Muscle of leg (tissue), 16 donors: ENCODE measurements at places on chromosomes 2 and 18. TPM values are rescaled to one million over a fixed set of nuclear protein-coding genes. Genes with fewer than 3 reads are reported as not detected.

B3GNT2 gene
- 9.8 TPM for total RNA-seq

LINC00305 gene
- not detected for total RNA-seq

GPR39 gene
- 0.09 TPM for total RNA-seq

COQ10B gene
- total RNA-seq = 11.6 TPM

MAP3K19 gene
- total RNA-seq = not detected

CD207 gene
- 0.13 TPM for total RNA-seq

ESPNL gene
- total RNA-seq = 2.9 TPM

ACVR1C gene
- total RNA-seq = 0.09 TPM

PDCD1 gene
- total RNA-seq = 0.04 TPM

CD28 gene
- total RNA-seq = 3.9 TPM

B3GNT7 gene
- 0.62 TPM for total RNA-seq

DNA sequence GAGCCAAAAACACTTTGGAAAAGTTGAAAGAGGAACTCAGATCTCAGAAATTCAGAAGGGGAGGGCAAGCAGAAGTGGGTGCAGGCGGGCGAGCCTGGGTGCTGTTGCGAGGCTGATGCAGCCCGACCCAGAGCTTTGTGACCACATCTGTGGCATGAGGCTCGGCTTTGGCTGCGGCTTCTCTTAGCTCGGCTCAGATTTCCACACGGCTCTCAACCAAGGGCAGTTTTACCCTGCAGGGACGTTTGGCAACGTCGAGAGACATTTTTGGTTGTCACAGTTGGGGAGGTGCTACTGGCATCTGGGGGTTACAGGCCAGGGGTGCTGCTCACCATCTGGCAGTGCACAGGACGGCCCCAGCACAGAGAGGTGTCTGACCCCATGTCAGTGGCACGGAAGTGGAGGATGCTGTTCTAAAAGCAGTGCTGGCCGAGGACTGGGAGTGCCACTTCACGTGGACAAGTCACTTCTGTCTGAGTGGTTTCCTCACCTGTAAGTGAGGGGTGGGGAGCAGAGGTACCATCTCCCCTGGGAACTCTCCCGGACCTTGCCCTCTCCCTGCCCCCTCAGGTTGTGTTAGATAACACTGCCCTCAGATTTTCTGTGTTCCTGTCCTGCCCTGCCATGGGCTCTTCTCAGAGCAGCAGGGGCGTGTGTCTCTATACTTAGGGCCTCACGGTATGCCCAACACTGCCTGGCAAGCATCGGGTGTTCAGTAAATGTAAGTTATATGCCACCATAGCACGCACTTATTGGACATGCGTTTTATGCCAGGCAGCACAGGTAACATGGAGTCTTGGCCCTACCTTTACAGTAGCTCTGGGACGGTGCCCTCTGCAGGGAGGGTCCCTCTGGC lies 48.7 kb upstream of the FAHD2A start:
- H3K4me3 ChIP-seq = no peak overlapping the region
- H3K4me1 ChIP-seq = peaks cover 7% of the 10 kb centered on the region
- H3K27ac ChIP-seq = no peak overlapping the region
- no peaks in the 10 kb centered on the region for H3K36me3 ChIP-seq
- no peak for DNase-seq

DNA sequence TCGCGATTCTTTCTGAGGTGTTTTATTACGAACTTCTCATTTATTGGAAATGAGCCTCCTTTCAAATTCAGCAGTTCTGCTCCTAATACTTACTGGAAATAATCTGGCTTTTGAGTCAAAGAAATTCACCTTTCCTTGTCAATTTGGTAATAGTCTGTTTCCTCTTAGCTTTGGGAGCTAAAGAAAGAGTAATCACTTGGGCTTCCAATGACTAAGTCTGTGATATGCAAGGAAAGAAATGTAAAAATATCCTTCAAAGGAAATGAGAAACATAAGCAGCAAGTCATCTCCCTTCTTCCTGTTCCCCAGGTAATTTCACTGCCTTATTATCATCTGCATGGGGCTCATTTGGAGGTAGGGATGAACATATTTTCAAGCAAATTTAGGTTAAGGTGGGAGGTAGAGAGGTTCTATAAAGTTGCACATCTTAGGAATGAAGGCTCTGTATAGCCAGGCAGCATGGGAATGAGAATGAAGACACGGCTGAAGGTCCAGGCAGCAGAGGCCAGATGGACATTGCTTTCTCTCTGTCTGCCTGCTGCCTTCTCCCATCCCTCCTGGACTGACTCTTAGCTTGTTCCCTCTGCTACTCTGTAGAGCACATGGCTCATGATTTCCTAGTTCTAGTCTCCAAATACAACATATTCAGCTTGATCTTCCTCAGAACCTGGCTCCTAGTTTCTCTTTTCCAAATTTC lies 1.0 kb downstream of the SPP2 start:
- no peak for DNase-seq
- no peak overlapping the region for H3K27ac ChIP-seq
- H3K4me1 ChIP-seq = no peaks in the 10 kb centered on the region
- no peaks in the 10 kb centered on the region for H3K36me3 ChIP-seq

DNA sequence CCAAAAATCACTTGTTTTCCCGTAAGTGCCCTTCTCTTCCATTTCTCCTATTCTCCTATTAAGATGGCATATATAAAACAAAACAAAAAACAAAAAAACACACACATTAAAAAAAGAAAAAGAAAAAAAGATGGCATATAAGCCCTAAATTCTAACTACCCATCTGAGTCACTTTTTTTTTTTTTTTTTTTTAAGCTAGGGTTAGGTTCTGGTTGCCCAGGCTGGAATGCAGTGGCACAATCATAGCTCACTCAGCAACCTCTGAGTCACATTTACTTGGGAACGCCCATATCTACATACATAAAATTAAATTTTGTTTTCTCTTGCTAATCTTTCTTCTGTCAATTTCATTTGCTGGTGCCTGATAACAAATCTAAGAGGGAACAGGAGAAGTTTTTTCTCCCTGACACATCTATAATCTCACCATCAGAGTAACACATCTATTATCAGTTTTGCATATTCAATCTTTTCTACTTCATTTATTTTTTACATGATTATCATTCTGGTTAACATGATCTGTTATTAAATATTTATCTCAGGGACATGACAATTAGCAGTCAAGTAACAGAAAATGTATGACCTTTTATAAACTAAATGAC lies 52.1 kb downstream of the EEF1B2 start:
- no peak for DNase-seq
- H3K4me1 ChIP-seq = no peaks in the 10 kb centered on the region
- H3K36me3 ChIP-seq = no peaks in the 10 kb centered on the region
- no peak overlapping the region for H3K4me3 ChIP-seq
- H3K27ac ChIP-seq = no peak overlapping the region

DNA sequence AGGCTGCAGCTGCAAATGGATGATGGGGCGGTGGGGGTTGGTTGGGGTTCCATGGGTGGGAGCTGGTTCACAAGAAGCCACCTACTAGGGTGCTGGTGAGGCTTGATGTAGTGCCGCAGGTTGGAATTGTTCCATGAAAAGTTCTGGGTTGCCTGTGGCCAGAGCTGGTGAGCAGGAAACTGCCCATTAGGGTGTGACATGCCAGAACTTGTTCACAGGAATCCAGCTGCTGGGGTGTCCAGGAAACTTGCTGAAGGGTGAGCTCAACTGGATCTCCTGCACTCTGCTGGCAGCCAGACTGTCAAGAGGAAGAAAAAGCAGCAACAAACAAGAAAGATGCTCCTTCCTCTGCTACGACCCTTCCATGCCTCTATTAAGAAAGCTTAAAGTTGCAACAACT lies 48.8 kb downstream of the MAP3K20 start:
- no peak for DNase-seq
- no peak overlapping the region for H3K4me3 ChIP-seq
- H3K4me1 ChIP-seq = no peaks in the 10 kb centered on the region
- H3K27me3 ChIP-seq = no peaks in the 10 kb centered on the region
- peaks cover 2% of the 10 kb centered on the region for H3K36me3 ChIP-seq

- no peaks in the 10 kb centered on the region for H3K27me3 ChIP-seq
- no peaks in the 10 kb centered on the region for H3K36me3 ChIP-seq
- H3K4me3 ChIP-seq = no peak overlapping the region
- no peak overlapping the region for H3K27ac ChIP-seq
- no peak for DNase-seq
- no peaks in the 10 kb centered on the region for H3K4me1 ChIP-seq
Observed at GRCh38 chr2:78908973-78909372, 116.5 kb upstream of the REG3G start.

- peaks cover 28% of the 10 kb centered on the region for H3K36me3 ChIP-seq
- no peaks in the 10 kb centered on the region for H3K27me3 ChIP-seq
- no peak for DNase-seq
- peaks cover 6% of the 10 kb centered on the region for H3K4me1 ChIP-seq
- no peak overlapping the region for H3K4me3 ChIP-seq
Observed at GRCh38 chr2:46963941-46964673, 48.5 kb upstream of the MCFD2 start.

DNA sequence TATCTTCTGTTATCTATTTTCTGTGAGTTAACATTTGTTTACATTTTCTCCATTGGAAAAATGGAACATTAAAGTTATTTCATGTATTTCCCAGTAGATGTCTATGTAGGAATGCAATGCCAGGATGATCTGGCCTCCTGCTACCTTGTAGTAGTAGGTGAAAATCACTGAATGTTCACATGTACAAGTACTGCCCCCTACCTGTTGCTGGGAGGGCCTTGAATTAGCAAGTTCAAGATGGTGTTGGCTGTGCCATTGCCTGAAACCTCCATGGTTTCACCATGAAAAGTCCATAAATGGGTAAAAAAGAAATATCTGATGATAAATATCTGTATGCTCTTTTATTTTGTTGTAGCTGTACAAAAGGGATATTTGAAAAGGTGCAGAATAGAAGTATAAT lies 30.7 kb downstream of the XRCC5 start:
- H3K36me3 ChIP-seq = peaks cover 72% of the 10 kb centered on the region
- H3K27me3 ChIP-seq = no peaks in the 10 kb centered on the region
- H3K27ac ChIP-seq = no peak overlapping the region

- no peaks in the 10 kb centered on the region for H3K27me3 ChIP-seq
- no peak for DNase-seq
- peaks cover 85% of the 10 kb centered on the region for H3K4me1 ChIP-seq
Observed at GRCh38 chr2:217919781-217920351, 82.9 kb downstream of the TNS1 start.

DNA sequence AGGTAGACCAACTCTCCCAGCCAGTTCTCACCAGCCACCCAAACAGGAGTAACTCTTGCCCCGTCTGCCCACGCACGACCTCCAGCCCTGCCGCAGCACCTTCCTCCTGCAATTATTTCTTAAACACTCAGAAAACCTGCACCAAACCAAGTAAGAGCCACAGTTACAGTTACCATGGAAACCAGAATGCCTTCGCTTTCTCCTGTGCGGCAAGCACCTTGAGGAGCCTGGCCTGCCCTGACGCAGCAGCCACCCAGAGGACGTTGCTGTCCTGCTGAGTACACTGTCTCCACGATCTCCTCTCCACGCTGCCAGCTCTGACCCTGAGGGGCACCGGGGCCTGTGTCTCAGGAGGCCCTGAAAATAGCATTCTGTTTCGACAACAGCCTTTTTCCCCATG lies 94.3 kb upstream of the SMIM21 start:
- H3K27me3 ChIP-seq = no peaks in the 10 kb centered on the region
- H3K4me3 ChIP-seq = no peak overlapping the region
- DNase-seq = no peak
- no peaks in the 10 kb centered on the region for H3K4me1 ChIP-seq

DNA sequence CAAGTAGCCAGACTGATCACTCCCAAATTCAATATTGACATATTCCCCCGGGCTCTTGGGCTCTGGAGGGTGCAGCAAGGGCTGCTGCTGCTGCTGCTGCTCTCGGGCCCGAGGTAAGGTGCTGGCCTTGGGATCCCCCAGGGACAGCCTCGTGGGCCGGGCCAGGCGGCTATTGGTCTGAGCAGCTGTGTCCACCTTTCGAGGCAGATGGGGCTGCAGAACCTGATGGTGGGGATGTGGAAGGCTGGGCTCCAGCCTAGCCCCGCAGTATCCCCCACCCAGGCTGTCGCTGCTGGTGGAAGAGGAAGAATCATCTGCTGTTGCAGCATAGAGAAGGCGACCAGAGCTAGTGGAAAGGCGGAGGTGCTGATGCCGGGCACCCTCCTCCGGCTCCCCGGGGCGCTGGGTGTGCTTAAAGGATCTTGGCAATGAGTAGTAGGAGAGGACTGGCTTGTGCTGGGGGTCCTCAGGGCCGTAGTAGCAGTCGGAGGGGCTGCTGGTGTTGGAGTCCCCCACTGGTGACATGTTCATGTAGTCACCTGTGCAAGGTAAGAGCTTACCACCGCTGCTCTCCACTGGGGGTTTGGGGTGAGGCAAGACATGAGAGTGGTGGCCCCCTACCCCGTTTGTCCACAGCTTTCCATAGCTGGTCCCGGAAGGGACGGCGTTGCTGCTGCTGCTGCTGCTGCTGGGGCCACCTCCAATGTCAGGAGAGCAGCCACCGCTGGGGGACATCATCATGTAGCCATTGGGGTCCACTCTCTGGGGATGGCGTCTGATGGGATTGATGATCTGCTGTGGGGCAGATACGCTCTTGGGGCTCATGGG lies 3.4 kb downstream of the IRS1 start:
- peaks cover 29% of the 10 kb centered on the region for H3K36me3 ChIP-seq
- H3K4me1 ChIP-seq = peaks cover 56% of the 10 kb centered on the region
- peak overlapping the region; percentile 29 for H3K4me3 ChIP-seq
- DNase-seq = no peak

DNA sequence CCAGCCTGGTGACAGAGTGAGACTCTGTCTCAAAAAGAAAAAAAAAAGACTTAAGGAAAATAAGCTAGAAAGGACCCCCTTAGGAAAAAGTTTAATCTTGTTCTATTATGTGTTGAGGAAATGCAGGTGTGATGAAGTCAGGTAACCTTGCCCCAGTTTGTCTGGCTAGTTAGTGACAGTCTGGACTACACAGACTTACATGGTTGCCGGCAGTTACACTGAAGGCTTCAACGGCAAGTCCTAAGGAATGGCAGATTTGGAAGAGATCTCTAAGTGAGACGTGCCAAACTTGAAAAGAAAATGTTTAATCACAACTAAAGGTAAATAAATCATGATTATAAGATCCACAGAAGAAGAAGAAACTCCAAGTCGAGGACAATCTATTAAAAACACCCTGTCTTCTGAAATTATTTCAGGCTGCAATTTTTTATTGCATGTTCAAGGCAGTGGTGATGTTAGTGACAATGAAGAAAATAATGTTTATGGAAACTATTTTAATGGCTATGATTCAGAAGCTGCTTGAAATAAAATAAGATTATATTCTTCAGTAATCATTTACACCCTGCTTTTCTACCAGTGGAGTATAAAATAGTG lies 84.2 kb downstream of the TTC27 start:
- no peak overlapping the region for H3K4me3 ChIP-seq
- peaks cover 2% of the 10 kb centered on the region for H3K36me3 ChIP-seq
- H3K27ac ChIP-seq = no peak overlapping the region
- no peaks in the 10 kb centered on the region for H3K27me3 ChIP-seq
- peak; percentile 20 for DNase-seq

GRCh38 chr2:183070942-183071844 lies 7.4 kb upstream of the DUSP19 start:
- H3K4me3 ChIP-seq = no peak overlapping the region
- no peaks in the 10 kb centered on the region for H3K36me3 ChIP-seq
- H3K27me3 ChIP-seq = peaks cover 4% of the 10 kb centered on the region

- peak overlapping the region; percentile 38 for H3K4me3 ChIP-seq
- no peaks in the 10 kb centered on the region for H3K36me3 ChIP-seq
- H3K27ac ChIP-seq = no peak overlapping the region
- peaks cover 19% of the 10 kb centered on the region for H3K4me1 ChIP-seq
Observed at GRCh38 chr2:17877811-17878280, 621 bp upstream of the KCNS3 start.
